ENCODE measurements at places on chromosomes 12 and 14. TPM values are rescaled to one million over a fixed set of nuclear protein-coding genes. Genes with fewer than 3 reads are reported as not detected.

WNT1 gene
- not detected for total RNA-seq

AVPR1A gene
- not detected for total RNA-seq

TMEM229B gene
- total RNA-seq: 0.93 TPM

PTPN6 gene
- 10.6 TPM for total RNA-seq

RPS6KL1 gene
- total RNA-seq: 8.1 TPM

GRCh38 chr14:77023001-77023996 lies 5.2 kb downstream of the IRF2BPL start:
- peak; percentile 97 for DNase-seq

- DNase-seq: peak; percentile 1
Measured at GRCh38 chr12:29088611-29089219, 60.4 kb upstream of the FAR2 start.

DNA sequence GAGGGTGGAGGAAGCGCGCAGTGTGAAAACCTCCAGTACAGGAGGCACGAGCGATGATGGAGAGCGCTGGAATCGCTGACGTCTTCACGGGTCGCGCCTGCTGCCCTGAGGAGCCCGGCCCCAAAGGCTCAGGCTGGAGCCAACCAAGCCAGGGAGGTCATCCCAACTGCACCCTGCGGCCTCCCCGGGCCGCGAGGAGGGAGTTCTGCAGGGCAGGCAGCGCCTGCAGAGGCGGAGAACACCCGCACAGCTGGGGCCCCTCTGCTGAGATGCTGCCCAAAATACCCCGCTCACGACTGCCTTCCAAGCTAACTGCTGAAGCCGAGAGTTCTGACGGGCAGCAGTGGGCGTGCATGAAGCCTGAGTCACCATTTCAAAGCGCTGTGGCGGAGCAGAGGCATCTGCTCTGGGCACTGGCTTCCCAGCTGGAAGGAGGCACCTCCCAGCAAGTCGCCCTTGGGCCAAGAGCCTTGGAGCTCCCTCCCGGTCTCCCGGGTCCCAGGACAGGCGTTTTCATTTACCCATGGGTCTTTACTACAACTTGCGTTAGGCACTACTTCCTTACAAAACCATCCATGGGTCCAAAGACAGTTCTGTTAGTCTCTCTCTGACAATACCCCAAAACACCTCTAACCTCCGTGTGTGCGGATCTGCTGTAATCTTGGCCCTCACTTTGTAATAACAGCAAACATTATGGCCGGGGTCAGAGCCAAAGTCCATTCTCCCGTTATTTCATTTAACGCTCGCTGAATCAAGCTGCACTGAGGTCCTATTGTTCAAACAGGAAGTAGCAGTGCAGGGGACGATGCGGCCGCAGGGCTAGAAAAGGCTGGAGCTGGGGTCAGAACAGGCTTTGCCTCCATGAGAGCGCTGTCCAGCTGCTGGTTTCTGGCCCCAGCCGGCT lies 60.1 kb upstream of the RIMBP2 start:
- DNase-seq: peak; percentile 97

DNA sequence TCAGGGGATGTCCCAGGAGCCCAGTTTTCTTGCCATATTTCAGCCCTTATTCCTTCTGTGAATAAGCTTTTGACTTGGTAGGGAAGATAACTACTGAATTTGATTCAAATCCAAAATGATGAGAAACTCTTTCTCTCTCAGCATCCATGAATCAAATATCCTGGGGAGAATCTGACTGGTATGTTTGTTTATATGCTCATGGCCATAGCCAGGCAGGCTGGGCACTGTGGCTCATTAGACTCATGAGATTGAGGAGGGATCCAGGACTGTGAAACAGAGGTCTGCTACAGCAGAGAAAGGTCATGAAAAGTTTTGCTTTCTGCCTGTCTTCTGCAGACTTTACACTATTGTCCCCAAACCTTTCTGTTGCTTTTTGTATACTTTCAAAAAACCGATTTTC lies 346.4 kb upstream of the ATP2B1 start:
- no peak for DNase-seq

DNA sequence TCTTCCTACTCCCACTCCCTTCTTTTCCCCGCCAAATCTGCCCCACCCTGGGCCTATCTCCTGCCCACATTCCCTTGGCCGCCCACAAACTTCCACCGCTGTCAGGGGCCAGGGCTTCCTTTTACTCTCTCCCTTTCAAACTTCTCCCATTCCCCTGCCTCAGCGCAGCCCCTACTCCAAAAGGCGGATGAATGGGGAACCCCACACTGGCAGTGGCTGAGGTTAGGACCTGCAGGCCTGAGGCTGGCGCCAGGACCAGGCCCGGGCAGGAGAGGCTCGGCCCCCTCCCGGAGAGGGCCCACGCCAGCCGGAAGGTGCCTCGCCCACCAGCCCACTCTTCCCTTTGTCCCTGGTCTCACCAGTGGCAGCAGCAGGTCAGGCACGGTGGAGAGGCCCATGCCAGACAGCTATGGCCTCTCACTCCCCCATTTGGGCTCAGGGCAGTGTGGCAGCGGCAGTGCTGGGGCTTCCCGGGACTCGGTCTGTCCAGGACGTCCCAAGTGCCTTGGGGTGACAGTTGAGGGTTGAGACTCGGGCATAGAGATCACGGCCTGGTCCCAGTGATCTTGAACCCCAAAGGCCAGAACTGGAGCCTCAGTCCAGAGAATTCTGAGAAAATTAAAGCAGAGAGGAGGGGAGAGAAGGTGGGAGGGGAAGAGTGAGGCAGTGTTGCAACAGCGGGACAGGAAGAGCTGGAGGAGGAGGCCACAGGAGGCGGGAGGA lies at the start of gene TNFRSF1A:
Gene TNFRSF1A (minus strand): TSS at position 660 of the 723 bp plus-strand sequence. CDS start 262 bp downstream, at position 398.
- peak; percentile 65 for DNase-seq

- no peak for DNase-seq
Measured at GRCh38 chr12:33156042-33156441, 259.5 kb upstream of the PKP2 start.
